NCI-H1092 (cell line): ENCODE measurements at places on chromosomes 4 and X.

DNA sequence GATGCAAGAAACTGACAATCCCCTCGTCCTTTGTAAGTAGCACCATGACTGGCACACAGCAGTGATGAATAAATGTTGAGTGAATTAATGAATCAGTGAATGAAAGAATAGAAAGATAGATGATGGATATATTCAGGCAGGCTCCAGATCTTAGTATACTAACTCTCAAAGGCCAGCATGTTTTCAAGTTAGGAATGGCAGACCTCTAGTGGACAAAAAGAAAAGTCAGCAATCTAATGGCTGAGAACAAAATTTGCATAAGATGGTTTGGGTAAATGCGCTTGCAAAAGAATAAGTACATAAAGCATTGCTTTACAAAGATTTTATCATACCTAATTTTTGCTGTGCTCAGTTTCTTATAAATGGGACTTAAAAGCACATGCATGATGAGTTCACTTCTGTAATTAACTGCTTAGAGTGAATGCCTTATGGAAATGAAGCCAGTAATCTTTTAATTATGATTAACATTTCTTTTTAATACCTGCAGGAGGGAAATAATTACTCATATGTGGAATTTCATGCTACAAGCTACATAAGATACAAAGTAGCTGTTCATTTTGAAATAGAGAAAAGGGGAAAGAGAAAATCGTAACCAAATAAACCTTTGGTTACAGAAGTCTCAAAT lies 126.9 kb upstream of the GPRIN3 start:
- peak; percentile 25 for DNase-seq

GRCh38 chr4:150116506-150116905 lies 38.3 kb downstream of the DCLK2 start:
- no peak for DNase-seq

DNA sequence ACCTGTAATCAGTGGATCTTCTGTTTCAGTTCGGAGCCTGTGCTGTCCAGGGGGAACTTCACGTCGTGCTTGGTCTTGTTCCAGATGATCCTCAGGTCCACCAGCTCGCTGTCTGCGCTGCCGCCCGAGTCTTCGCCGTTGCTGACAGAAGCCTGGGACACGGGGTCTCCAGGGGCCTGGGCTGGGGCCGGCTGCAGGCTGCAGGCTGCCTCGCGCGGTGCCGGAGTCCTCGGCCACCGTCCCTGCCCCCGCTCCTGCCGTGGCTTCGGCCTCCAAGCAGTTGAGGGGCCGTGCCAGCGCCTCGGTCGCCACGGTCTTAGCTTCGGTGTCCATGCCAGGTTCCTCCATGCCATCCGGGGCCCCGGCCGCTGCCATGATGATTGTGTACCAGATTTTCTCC lies 37.3 kb upstream of the CCNI start:
- no peak for DNase-seq

DNA sequence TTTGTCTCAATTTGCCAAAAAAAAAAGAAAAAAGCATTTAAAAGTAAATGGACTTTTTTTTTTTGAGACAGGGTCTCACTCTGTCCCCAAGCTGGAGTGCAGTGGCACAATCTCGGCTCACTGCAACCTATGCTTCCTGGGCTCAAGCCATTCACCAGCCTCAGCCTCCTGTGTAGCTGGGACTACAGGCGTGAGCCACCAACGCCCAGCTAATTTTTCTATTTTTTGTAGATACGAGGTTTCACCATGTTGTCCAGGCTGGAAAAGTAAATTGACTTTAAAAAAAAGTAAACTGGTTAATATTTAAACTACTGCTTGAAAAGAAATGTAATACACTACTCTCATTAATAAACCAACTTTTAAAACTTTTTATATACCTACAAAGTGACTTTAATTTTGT lies 5.9 kb downstream of the AIFM1 start:
- DNase-seq: no peak

- peak; percentile 15 for DNase-seq
Observed at GRCh38 chrX:70421618-70422017, 1.5 kb upstream of the GDPD2 start.

- DNase-seq: no peak
Observed at GRCh38 chr4:137644201-137644600, 111.9 kb upstream of the PCDH18 start.

GRCh38 chr4:53572600-53572994 lies 18.7 kb downstream of the LNX1 start:
- DNase-seq: no peak

DNA sequence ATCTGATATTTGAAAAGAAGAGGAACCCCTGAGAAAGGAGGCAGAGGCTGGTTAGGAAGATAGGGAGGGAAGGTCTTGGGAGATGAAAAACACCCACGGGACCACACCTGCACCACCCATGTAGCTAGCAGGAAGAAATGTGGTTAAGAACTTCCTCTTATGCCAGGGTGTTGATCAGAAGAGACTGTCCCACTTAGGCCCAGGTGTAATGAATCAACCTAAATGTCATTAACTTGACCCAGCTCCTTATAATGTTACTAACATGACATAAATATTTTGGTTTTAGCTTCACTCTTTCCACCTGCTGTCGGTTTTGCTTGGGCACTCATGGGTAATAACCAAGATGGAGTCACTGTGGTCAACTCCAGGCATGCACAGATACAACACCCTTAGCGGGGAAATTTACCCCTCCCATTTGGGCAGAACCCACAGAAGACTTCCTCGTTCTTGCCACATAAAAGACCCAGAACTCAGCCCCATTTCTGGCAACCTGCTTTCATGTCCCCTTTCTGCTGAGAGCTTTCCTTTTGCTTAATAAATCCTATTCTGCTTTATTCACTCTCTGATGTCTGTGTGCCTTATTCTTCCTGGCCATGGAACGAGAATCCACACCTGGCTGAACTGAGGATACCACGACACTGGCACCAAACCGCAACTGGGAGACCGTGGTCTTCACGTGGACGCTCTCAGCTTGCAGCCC lies 46.8 kb downstream of the ZNF141 start:
- no peak for DNase-seq

- no peak for DNase-seq
Observed at GRCh38 chr4:139768366-139768765, 102.7 kb downstream of the MGST2 start.

GRCh38 chr4:84417997-84418709 lies 80.9 kb downstream of the NKX6-1 start:
- DNase-seq: no peak

GRCh38 chrX:152895724-152896420 lies 2.0 kb upstream of the ZNF185 start:
- no peak for DNase-seq

GRCh38 chr4:181662383-181662782 lies 580.8 kb upstream of the TENM3 start:
- DNase-seq: no peak

- no peak for DNase-seq
Observed at GRCh38 chrX:137573324-137574101, 7.6 kb downstream of the ZIC3 start.

DNA sequence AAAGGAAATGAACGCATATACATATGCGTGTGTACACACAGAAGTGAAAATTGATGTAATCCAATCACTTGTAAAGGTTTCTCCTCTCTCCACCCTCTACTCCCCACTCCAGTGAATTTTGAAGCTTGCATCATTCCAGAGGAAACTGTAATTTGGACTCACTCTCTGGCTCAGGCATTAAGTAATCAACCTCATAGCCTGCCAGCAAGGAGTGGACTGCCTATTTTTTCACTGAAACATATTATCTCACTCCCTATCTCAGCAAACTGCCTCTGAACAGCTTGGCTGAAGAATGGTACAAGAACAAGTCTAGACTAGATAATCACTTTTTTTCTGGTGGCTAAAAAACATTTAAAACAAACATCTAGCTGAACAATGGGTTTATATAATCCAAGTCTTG lies 124.2 kb downstream of the C4orf51 start:
- no peak for DNase-seq

- no peak for DNase-seq
Observed at GRCh38 chr4:6023731-6024130, 5.5 kb upstream of the C4orf50 start.

GRCh38 chr4:116530048-116530447 lies 555.3 kb downstream of the TRAM1L1 start:
- no peak for DNase-seq
